K562 (cell line): ENCODE measurements at places on chromosomes 11 and 22.

GRCh38 chr11:86932924-86933875, 22.0 kb downstream of the FZD4 start:
- no peak for DNase-seq

GRCh38 chr11:128603752-128604414, 16.5 kb upstream of the ETS1 start:
- no peak for DNase-seq

DNA sequence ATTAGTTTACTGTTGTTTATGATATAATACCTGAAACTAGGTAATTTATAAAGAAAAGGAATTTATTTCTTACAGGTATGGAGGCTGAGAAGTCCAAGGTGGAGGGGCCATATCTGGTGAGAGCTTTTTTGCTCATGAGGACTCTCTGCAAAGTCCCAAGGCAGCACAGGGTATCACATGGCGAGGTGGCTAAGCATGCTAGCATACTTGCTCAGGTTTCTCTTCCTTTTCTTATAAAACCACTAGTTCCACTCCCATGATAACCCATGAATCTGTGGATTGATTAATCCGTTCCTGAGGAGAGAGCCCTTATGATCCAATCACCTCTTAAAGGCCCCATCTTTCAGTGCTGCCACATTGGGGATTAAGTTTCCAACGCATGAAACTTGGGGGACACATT, 82.7 kb downstream of the PHF21A start:
- DNase-seq = no peak

DNA sequence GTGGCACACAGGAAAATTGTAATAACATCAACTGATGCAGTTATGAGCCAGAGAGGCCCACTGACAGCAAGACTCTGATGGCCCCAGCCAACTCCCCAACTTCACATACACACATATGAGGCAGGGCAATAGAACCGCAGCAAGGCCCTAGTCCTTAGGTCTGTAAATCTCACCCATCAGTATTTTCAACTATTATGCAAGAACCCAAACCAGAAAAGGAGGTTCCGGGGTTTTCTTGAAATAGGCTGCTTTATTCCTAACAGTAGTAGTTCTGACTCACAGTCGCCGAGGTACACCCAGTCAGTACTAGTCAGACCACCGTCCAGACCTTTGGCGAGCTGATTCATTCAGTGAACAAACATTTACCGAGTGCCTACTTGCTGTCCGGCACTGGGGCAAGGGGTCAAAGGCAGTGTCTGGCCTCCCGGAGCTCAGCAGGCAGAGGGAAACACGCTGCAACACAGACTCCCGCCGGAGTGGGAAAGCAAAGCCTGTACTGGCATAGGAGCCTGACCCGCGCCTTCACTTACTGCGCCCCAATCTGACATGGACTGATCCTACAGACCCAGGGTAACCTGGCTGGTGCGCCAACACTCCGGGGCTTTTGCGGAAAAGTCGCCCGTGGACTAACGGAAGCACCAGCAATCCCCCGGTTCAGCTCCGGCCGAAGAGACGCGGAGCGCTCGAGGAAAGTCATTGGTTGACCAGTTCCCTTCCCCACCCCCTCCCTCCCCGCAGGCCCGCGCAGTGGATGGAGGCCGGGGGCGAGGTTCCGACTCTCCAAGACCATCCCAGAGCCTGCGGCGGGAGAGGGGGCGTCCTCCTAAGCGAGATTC, 1.3 kb downstream of the PLEKHA7 start:
- DNase-seq = no peak

DNA sequence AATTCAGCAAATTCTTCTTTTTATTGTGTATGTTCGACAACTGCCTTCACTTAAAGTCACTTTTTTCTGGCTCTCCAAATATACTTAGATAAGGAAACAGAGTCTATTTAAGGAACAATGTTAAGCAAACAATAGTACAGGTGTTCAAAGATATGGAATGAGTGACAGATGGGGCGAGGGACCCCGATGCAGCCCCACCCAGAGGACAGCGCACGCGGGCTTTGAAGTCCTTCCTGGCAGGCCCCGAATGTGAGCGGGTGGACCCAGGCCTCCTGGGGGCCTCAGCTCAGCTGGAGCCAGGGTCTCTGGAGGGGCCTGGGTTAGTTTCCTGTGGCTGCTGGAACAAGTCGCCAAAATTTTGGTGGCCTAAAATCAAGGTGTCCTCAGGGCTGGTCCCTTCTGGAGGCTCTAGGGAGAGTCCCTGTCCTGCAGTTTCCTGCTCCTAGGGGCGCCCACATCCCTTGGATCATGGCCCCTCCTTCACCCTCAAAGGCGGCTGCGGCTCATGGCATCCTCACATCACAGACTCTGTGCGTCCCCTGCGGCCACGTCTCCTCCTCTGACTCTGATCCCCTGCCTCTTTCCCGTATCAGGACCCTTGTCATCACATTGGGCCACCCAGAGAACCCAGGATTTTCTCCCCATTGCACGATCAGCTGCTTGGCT, 40.6 kb upstream of the KCNQ1OT1 start:
- peak; percentile 50 for DNase-seq

DNA sequence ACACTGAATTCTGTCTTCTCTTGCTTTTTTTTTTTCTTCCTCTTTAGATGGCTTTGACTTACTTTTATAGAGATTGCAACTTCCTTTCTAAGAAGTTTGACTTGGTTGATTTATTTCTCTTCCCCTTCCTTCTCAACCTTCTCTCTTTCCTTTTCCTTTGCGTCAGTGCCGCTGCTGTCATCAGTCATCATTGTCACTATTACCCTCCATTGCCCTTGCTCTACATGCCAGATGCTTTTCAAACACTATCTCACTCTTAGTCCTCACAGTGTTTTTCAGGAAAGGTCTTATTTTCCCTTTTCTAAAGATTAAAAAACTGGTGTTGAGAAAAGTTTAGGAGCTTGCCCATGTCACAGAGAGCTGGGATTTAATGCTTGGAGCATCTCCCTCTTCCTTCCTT, 74.7 kb upstream of the C11orf87 start:
- no peak for DNase-seq

DNA sequence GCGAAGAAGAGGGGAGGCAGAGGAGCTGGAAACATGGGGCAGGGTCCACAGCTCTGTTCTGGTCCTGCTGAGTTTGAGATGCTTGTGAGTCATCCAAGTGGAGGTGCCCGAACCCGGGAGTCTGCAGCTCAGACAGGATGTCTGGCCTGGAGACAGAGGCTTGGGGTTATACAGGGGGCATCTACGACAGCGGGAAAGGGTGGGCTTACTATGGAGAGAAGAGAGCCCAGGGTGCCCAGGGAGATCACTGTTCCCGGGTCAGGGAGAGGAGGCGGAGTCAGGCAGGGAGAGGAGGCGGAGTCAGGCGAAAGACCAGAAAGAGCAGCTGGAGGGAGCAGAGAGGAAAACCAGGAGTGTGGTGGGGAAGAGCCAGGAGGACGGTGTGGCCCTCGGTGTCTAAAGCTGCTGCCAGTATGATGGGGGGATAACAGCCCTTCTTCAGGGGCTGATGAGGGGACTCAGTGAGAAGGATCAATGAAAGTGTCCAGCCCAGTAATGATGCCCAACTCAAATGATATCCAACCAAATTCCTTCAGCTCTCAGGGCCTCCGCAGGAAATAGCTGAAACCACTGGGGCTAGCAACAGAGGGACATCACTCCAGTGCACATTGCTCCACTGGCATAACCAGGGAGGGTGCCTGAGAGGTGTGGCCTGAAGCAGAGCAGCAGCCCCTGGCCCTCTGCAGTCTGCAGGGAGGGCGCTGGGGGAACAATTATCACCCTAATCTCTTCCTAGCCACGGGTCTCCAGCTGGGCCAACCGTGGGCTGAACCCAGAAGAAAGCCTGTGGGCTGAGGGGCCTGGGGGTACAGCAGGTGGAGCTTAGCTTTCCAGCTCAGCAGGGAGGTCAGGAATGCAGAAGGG, 2.6 kb upstream of the LTBP3 start:
- no peak for DNase-seq

GRCh38 chr11:92225568-92226330, 1.1 kb downstream of the FAT3 start:
- no peak for DNase-seq

GRCh38 chr11:36361901-36362391, 65.9 kb downstream of the PRR5L start:
- DNase-seq = no peak

- DNase-seq = no peak
Observed at GRCh38 chr11:96023275-96023674, 99.4 kb upstream of the MTMR2 start.

- DNase-seq = no peak
Observed at GRCh38 chr11:16615480-16615879, 123.0 kb upstream of the C11orf58 start.
